Osteoblast (primary cell): ENCODE measurements at places on chromosomes 16 and 17. TPM values are rescaled to one million over a fixed set of nuclear protein-coding genes. Genes with fewer than 3 reads are reported as not detected.

DNA sequence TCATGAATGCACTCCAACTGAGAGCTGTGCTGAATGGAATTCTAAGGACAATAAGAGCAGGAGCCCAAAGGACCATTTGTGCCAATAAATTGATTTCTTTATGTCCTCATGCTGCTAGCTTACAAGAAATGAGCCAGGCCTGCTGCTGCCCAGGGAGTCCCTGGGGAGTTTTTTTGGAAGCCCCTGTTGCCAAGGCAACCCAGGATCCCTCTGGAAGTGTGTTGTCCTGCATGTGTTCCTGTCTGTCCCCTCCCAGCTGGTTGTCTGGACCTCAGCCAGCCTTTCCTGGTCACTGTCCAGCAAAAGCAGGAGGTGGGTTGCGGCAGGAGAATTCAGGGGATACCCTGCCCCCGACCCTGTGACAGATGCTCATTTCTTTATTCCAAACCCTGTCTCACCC, 51.0 kb upstream of the GPRC5B start:
- H3K36me3 ChIP-seq, result no peaks in the 10 kb centered on the region
- H3K27me3 ChIP-seq, result no peaks in the 10 kb centered on the region
- H3K27ac ChIP-seq, result no peak overlapping the region
- H3K4me3 ChIP-seq, result no peak overlapping the region

- no peak overlapping the region for H3K4me3 ChIP-seq
- H3K36me3 ChIP-seq, result no peaks in the 10 kb centered on the region
- H3K4me1 ChIP-seq, result no peaks in the 10 kb centered on the region
- no peak for DNase-seq
Measured at GRCh38 chr16:55123652-55124051, 193.0 kb downstream of the IRX5 start.

GRCh38 chr16:65469116-65469515, 347.3 kb upstream of the CDH11 start:
- no peaks in the 10 kb centered on the region for H3K4me1 ChIP-seq
- no peak overlapping the region for H3K27ac ChIP-seq
- no peaks in the 10 kb centered on the region for H3K27me3 ChIP-seq
- H3K4me3 ChIP-seq, result no peak overlapping the region
- no peaks in the 10 kb centered on the region for H3K36me3 ChIP-seq

- no peak for DNase-seq
- peaks cover 21% of the 10 kb centered on the region for H3K4me1 ChIP-seq
- H3K27me3 ChIP-seq, result no peaks in the 10 kb centered on the region
- no peak overlapping the region for H3K4me3 ChIP-seq
- no peaks in the 10 kb centered on the region for H3K36me3 ChIP-seq
Measured at GRCh38 chr17:64689106-64689505, 27.0 kb upstream of the SMURF2 start.

DNA sequence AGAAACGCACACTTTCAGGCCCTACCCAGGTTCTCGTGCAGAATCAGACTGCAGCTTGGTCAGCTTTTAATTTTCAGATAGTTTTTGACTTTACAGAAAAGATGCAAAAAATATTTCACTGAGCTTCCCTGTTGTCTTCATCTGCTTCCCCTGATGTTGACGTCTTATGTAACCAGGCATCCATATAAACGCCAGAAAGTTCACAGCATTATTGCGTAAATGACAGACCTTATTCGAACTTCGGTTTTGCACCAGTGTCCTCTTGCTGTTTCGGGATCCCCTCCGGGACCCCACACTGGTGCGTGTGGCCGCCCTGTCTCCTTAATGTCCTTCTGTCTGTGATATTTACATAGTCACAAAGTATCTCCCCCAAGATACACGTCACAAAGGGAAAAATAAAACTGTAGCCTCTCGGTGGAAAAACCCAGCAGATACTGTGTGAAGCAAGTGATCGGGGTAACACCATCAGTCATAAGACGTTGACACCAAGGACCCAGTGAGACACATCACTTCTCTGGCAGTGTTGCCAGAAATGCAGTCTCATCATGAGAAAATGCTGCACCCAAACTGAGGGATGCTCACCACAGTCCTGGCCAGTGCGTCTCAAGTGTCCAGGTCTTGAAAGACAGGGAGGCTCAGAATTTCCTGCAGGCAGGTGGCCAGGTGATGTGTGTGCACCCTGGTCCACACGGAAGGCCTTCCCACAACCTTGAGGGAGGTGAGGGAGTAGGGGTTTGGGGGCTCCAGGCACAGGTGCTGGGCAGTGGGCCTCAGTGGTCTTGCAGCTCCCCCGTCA, 4.3 kb downstream of the BANP start:
- H3K4me3 ChIP-seq, result no peak overlapping the region
- DNase-seq, result peak; percentile 91
- H3K4me1 ChIP-seq, result peaks cover 29% of the 10 kb centered on the region
- H3K27me3 ChIP-seq, result no peaks in the 10 kb centered on the region

- no peak overlapping the region for H3K27ac ChIP-seq
- H3K27me3 ChIP-seq, result no peaks in the 10 kb centered on the region
- H3K36me3 ChIP-seq, result peaks cover 5% of the 10 kb centered on the region
Measured at GRCh38 chr16:57258910-57259475, 13.9 kb downstream of the ARL2BP start.

GRCh38 chr16:62503073-62503472, 466.8 kb upstream of the CDH8 start:
- H3K27ac ChIP-seq, result no peak overlapping the region
- no peaks in the 10 kb centered on the region for H3K4me1 ChIP-seq
- no peak for DNase-seq

GRCh38 chr17:72244494-72244893, 123.7 kb downstream of the SOX9 start:
- H3K36me3 ChIP-seq, result no peaks in the 10 kb centered on the region
- H3K27me3 ChIP-seq, result no peaks in the 10 kb centered on the region
- no peak for DNase-seq
- no peak overlapping the region for H3K27ac ChIP-seq
- H3K4me1 ChIP-seq, result no peaks in the 10 kb centered on the region

GRCh38 chr17:43927060-43927864, 15.0 kb downstream of the PPY start:
- no peaks in the 10 kb centered on the region for H3K4me1 ChIP-seq
- H3K36me3 ChIP-seq, result no peaks in the 10 kb centered on the region
- DNase-seq, result no peak
- H3K27me3 ChIP-seq, result peaks cover 70% of the 10 kb centered on the region
- H3K27ac ChIP-seq, result no peak overlapping the region

DNA sequence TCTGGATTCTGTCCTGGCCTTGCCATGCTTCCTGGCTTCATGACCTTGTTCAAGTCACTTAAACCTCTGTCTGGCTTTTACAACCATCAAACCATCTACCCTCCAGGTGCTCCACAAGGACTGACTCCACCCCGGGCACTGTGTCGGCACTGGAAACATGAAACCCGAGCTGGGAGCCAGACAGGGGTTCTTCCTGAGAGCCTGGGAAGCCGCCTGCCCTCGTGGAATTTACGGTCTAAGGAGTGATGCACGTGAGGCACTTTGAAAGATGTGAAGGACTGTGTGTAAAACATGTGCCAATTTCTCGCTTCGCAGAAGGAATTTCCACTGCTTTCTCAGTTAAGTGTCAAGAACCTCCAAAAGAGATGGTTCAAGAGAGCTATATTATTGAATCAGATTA, 11.6 kb downstream of the CDK5R1 start:
- no peak overlapping the region for H3K27ac ChIP-seq
- no peaks in the 10 kb centered on the region for H3K36me3 ChIP-seq
- no peaks in the 10 kb centered on the region for H3K27me3 ChIP-seq

DNA sequence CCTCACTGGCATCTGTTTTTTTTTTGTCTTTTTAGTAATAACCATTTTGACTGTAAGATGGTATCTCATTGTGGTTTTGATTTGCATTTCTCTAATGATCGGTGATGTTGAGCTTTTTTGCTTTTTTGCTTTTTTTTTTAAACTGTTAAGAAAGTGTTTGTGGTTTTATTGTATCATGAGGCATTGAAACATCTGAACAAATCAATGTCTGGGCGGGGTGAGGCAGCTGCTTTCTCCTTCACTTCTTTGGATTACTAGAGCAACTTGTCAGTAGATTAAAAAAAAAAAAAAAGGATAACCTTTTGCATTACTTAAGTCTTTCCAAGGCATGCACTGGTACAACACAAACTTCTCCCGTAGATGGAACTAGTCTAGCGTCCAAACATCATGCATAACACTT, 191.7 kb downstream of the CEP112 start:
- no peak overlapping the region for H3K27ac ChIP-seq
- no peaks in the 10 kb centered on the region for H3K36me3 ChIP-seq
- no peaks in the 10 kb centered on the region for H3K4me1 ChIP-seq
- H3K27me3 ChIP-seq, result no peaks in the 10 kb centered on the region
- H3K4me3 ChIP-seq, result no peak overlapping the region

DNA sequence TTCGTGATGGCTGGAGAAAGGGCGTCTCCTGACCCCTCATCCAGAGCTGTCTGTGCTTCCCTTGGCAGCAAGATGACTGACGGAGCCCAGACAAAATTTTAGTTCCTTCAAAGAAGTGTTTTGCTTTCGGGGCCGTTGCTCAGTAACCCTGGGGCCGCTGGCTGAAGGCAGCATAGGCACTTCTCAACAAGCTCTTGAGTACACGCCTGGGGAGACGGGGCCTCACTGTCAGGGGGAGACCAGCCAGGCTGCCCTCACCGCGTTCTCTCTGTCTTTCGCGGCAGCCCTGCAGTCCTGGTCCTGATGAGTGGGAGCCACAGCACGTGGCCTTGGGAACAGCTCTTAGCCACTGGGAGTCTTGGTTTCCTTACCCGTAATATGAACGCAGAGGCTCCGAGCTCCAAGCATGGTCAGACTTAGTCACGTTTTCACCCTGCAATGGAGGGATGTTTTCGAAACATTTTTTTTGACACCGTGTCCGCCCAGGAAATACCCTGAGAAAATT, 86.0 kb downstream of the IRF8 start:
- no peak overlapping the region for H3K4me3 ChIP-seq
- H3K4me1 ChIP-seq, result no peaks in the 10 kb centered on the region
- H3K27ac ChIP-seq, result no peak overlapping the region
- DNase-seq, result peak; percentile 37
- H3K36me3 ChIP-seq, result no peaks in the 10 kb centered on the region
- peaks cover 23% of the 10 kb centered on the region for H3K27me3 ChIP-seq

DNA sequence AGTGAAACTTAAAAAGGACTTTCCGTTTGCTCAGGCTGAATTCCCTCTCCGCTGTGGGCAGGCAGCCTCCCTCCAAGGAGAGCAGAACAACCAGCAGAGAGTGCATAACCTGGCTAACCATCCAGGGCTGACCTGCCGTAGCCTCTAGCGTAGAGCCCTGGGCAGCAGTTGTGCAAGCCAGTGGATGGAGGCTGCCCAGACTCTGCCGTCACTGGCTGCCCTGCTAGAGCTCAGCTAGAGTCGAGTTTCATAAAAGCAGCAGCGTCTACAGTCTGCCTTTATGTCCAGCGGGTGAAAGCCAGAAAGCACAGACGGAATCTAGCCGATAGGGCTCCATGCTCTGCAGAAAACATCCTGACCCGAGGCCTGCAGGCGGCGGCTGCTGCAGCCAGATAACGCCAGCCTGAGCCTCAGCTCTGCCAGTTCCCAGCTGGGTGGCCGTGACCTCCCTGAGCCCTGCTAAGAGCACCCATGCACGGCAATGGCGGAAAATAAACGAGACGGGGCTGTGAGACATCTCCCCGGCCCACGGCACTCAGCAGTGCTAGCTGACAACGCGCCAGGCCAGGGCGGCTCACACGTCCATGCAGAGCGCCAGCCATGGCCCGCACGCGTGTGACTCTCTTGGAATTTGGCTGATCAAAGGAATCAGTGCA, 231.3 kb downstream of the ENGASE start:
- DNase-seq, result no peak
- H3K4me3 ChIP-seq, result no peak overlapping the region
- no peaks in the 10 kb centered on the region for H3K36me3 ChIP-seq
- no peaks in the 10 kb centered on the region for H3K4me1 ChIP-seq

- peak; percentile 69 for DNase-seq
- H3K27ac ChIP-seq, result peak overlapping the region; percentile 93
- H3K4me1 ChIP-seq, result peaks cover 21% of the 10 kb centered on the region
Measured at GRCh38 chr17:50396261-50397110, 837 bp downstream of the LRRC59 start.

- no peaks in the 10 kb centered on the region for H3K27me3 ChIP-seq
- H3K36me3 ChIP-seq, result peaks cover 72% of the 10 kb centered on the region
- DNase-seq, result no peak
- no peak overlapping the region for H3K4me3 ChIP-seq
- peaks cover 20% of the 10 kb centered on the region for H3K4me1 ChIP-seq
Measured at GRCh38 chr17:38918916-38919315, 6.5 kb upstream of the LASP1NB start.

GRCh38 chr17:58615768-58616659, 75.8 kb downstream of the TEX14 start:
- DNase-seq, result no peak
- H3K27me3 ChIP-seq, result peaks cover 2% of the 10 kb centered on the region
- no peaks in the 10 kb centered on the region for H3K36me3 ChIP-seq
- no peak overlapping the region for H3K4me3 ChIP-seq
- no peaks in the 10 kb centered on the region for H3K4me1 ChIP-seq

- no peaks in the 10 kb centered on the region for H3K27me3 ChIP-seq
- H3K27ac ChIP-seq, result no peak overlapping the region
- H3K36me3 ChIP-seq, result peaks cover 36% of the 10 kb centered on the region
- H3K4me1 ChIP-seq, result peaks cover 12% of the 10 kb centered on the region
- no peak overlapping the region for H3K4me3 ChIP-seq
Measured at GRCh38 chr16:48295488-48296281, 48.3 kb upstream of the ABCC11 start.

- H3K36me3 ChIP-seq, result no peaks in the 10 kb centered on the region
- H3K4me3 ChIP-seq, result no peak overlapping the region
- H3K27me3 ChIP-seq, result no peaks in the 10 kb centered on the region
- H3K27ac ChIP-seq, result no peak overlapping the region
- DNase-seq, result no peak
Measured at GRCh38 chr16:26795184-26795583, 271.5 kb upstream of the C16orf82 start.

DNA sequence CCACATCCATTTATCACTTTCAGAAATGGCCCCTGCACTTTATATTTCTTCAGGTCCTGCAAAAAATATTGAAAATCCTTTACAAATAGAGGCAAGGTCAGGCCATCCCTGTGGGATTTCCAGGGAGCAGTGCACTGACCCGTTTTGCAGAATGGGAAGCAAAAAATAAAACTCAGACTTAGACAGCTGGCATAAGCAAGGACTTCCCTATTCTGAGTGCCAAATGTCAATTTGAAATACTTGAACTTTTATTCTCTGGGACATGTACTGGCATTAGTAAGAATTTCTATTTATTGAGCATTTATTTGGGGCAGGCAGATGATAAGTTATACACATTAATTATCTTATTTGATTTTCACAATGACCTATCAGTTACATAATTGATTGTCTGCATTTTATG, 32.4 kb downstream of the PRKCB start:
- H3K27ac ChIP-seq, result no peak overlapping the region
- no peaks in the 10 kb centered on the region for H3K27me3 ChIP-seq
- no peaks in the 10 kb centered on the region for H3K36me3 ChIP-seq
- H3K4me1 ChIP-seq, result no peaks in the 10 kb centered on the region
- H3K4me3 ChIP-seq, result no peak overlapping the region

Gene FNDC8
- total RNA-seq, result not detected in 2 replicates

Gene SEPTIN1
- total RNA-seq, result 0.29 TPM in 1 of 2 replicates, not detected in the other

Gene PRR35
- under 0.01 TPM in 1 of 2 replicates, not detected in the other for total RNA-seq

Gene BCKDK
- total RNA-seq, result 25.9 and 30.0 TPM in 2 replicates

Gene C1QL1
- total RNA-seq, result under 0.01 TPM in 1 of 2 replicates, not detected in the other

Gene ZFP3
- 3.5 and 3.6 TPM in 2 replicates for total RNA-seq

Gene CHTF18
- 3.3 and 3.8 TPM in 2 replicates for total RNA-seq

Gene SGCA
- total RNA-seq, result 0.29 TPM in 1 of 2 replicates, not detected in the other

Gene CTRB2
- not detected in 2 replicates for total RNA-seq

Gene RDM1
- 0.29 and 0.36 TPM in 2 replicates for total RNA-seq
